Naive thymus-derived CD8-positive, alpha-beta T cell (primary cell): ENCODE measurements at places on chromosomes 13 and 19.

GRCh38 chr13:105159841-105160240 lies 1375.6 kb downstream of the EFNB2 start:
- no peak for DNase-seq

- no peak for DNase-seq
Measured at GRCh38 chr13:44904967-44905366, 84.3 kb downstream of the NUFIP1 start.

- DNase-seq, result no peak
Measured at GRCh38 chr13:41178040-41178439, 16.3 kb downstream of the KBTBD7 start.

- no peak for DNase-seq
Measured at GRCh38 chr19:50861010-50861409, 6.3 kb downstream of the KLK3 start.

DNA sequence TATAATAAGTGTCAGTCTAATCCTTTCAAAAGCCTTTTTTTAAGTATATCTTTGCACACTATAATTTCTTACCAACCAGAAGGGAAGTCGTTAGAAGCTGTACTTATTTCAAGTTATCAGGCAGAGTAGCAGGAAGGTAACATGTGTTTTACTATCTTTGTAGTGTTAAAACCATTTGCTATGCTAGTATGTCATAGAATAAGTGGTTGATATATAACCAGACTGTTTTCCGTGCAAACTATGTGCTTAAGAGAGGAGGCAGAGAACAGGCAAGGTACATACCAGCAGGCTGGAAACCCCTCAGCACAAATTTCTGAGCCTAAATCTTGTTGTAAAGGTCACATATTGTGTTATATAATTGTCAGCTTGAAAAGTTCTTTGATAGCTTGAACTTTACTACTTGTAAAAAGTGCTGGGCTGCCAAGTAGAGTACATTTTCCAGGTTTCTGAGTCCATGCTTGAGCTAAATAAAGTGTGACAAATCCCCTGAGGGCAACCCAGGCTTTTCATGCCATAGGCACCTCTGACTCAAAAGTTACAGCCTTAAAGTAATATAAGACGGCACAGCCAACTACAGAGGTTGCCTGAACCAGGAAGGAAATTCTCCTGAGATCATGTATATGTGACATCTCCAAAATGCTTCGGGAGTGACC lies 1297.4 kb downstream of the PCDH9 start:
- no peak for DNase-seq

DNA sequence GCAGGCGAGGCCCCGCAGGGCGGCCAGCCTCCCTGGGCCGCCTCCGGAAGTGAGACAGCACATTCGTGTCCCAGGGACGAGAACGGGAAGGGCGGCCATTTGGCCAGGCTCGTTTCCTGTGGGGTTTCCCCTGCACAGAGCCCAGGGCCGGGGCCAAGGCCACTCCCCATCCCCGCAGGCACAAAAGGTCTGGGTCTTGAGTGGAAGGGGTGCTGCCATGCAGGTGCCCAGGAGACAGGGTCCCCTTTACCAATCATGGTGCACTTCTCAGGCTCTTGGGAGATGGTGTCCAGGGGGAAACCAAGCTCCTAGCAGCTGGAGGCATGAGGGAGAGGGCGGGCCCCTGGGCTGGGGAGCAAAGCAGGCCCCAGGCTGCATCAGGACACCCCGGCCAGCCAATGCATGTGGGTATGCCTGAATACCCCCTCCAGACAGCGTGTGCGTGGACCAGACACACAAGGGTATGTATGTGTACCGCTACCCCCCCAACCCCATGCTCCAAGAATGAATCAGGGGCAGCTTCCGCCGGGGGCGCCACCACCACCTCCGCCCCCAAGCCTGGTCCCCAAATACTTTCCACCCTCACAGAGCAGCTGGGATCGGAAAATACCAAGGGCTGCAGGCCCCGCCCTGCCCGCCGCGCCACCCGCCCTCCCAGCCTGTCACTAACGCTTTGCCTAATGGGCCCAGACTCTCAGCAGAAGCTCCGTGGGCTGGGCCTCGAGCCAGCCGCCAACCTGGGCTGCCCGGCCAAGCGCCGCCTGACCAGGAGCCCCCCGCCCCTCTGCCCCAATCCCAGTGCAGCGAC lies 37.6 kb upstream of the NANOS3 start:
- peak; percentile 82 for DNase-seq
